ENCODE measurements at places on chromosomes 3 and 15.

GRCh38 chr15:80660119-80660518 lies 35.0 kb upstream of the ABHD17C start:
- no peak for DNase-seq

GRCh38 chr3:94065122-94065521 lies 2.3 kb downstream of the NSUN3 start:
- DNase-seq, result no peak

DNA sequence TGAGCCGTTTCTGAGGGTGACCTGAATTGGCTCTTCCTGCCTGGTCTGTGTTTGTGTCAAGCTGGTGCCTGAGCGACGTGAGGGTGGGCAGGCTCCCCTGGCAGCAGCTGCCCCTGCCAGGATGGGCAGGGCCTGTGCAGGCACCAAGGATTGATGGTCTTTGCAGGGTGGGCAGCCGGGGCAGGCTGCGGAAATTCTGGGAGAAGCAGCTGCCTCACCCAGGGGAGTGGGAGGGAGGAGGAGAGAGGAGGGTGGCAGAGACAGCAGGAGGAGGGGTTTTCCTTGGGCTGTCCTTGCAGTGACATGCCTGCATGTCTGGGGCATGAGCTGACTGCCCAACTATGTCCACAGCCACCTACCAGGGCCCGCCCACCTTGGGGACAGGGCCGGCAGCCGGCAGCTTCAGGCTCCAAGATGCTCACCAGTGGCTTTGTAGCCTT lies 27.9 kb upstream of the SLC6A6 start:
- no peak for DNase-seq

- no peak for DNase-seq
These were observed 31.8 kb upstream of the CRTC3 start for GRCh38 chr15:90497912-90498311.

- no peak for DNase-seq
These were observed 588.8 kb upstream of the GOLIM4 start for GRCh38 chr3:168684519-168684918.

DNA sequence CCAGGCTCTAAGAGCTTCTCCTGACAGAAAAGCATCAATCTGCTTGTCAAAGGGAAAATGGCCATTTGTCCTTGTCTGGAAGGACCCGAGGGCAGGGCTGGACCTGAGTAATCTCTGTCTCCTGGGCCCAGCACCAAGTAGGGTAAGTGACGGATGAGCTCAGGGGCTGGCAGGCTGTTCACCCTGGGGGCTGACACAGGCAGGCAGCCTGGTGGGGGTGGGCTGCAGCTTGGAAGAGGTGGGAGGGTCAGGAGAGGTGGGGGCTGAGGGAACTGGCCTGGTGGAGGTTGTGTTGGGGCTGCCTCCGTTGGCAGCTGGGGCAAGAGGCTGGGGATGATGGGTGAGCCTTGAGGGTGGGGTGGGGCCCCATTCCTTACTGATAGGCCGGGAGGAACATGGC lies 42.3 kb upstream of the ADPGK start:
- no peak for DNase-seq

GRCh38 chr3:190032923-190033322 lies 87.8 kb downstream of the P3H2 start:
- no peak for DNase-seq

DNA sequence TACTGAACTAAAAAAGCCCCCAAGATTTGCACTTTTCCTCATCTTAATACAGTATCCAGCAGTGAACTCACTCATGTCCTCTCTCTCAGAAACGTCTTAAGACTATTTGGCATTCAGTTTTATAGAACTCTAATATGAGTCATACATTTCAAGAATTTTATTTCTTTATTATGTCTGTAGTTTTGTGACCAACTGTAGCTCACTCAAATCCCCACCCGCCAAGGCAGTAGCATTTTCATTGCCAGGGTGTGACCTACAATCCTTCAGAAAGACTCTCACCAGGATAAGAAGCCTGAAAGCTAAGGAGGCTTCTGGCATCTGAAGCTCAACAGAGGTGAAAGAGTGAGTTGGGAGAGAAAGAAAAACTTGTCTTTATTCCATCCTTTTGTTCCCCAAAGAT lies 537.1 kb downstream of the RSL24D1 start:
- no peak for DNase-seq

GRCh38 chr15:43463507-43463906 lies 29.4 kb downstream of the TP53BP1 start:
- no peak for DNase-seq

DNA sequence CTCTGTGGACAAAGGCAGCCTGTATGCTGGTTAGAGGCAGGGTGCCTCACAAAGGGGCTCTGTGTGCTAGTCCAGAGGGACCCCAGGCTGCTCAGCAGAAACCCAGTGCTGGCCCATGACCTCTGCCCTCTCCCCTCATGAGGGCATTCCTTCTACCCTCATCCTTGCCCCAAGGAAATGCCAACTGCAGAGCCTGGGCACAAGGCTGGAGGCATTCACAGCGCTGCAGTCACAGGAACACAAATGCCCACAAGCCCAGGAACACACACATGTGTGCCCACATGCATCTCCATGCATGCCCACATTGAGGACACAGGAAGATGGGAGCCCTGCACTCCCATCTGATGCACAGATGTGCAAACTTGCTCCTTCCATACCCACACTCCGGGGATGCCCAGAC lies 3.8 kb downstream of the INKA1 start:
- DNase-seq, result no peak

DNA sequence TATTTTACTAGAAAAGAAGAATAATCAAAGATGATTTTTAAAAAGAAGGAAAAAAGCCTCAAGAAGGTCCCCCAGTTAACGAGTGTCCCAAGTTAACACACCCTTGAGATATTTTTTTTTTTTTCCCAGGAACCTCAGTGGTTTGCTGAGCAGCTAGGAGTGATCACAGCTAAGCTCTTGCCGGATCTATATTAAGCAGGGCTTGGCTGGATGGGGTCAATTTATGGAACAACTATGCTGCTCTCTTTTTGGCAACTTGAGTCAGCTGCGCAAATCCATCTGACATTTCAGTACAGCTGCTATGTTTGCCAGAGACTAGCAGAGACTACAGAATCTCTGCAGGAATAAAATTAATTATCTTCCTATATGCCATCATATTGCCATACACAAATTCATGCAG lies at the start of gene LMOD3:
LMOD3 (minus strand) TSS at position 193 of the 400 bp plus-strand sequence. CDS start 209 bp downstream, outside the sequence.
- DNase-seq, result no peak

- no peak for DNase-seq
These were observed 203.5 kb downstream of the MECOM start for GRCh38 chr3:169460035-169460434.

DNA sequence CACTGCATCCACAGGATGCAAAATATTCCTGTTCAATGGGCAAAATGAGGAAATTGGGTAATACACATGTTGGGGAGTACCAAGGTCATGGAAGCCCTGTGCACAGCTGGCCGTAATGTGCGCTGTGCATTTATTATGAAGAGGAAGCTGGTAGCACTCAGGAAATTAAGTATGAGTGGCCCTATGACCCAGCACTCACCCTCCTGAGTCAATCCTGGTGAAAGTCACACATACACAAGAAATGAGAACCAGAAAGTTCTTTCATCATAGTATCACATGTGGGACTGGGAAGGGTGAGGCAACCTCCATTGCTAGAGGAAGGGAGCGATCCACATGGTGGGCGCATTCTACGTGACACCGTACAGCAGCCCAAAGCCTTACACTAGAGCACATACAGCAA lies 11.4 kb upstream of the PRR20G start:
- no peak for DNase-seq
